ENCODE measurements at places on chromosomes 3 and 15.

- DNase-seq, result no peak
Measured at GRCh38 chr15:49064281-49064653, 18.0 kb upstream of the SECISBP2L start.

GRCh38 chr3:158381262-158381868 is 189.6 kb upstream of the MLF1 start:
- no peak for DNase-seq

GRCh38 chr3:155244216-155244615 is 49.3 kb downstream of the STRIT1 start:
- DNase-seq, result peak; percentile 56

- no peak for DNase-seq
Measured at GRCh38 chr3:68515237-68515636, 417.1 kb downstream of the TAFA4 start.

- DNase-seq, result no peak
Measured at GRCh38 chr3:112374333-112374734, 41.4 kb downstream of the CD200 start.

DNA sequence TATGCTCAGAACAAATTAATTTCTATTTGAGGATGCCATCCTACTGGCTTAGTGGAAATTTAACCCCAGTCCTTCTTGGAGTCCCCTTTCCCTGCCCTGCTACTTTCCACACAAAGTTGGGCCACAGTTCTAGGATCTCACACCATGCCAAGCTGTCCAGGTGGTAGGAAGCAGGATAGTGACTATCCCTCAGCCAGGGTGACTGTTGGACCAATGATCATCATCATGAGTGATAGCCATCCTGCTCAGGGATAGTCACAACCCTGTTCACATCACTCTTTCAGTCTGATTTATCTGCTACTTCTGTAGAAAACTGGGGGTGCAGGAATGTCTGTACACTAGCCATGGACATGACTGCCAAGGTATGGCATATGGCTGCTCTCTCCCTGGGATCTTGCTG is 12.8 kb downstream of the HRG start:
- no peak for DNase-seq

- DNase-seq, result peak; percentile 67
Measured at GRCh38 chr3:72274493-72275330, 489.8 kb upstream of the PROK2 start.

DNA sequence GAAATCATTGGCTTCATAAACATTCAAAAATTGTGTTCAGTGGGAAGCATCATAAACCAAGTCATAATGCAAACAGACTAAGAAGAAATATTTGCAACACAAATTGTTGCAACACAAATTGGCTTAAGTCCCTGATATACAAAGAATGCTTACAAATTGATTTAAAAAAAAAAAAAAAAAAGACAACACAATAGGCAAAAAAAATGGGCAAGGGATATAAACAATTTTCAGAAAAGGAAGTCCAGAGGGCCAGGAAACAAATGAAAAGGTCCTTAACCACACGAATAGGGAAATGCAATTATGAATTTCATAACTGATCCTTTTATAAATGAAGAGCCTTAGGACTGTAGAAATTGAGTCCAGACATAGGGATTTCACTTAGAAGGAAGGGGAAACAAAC is 98.9 kb downstream of the LRRK1 start:
- DNase-seq, result no peak

DNA sequence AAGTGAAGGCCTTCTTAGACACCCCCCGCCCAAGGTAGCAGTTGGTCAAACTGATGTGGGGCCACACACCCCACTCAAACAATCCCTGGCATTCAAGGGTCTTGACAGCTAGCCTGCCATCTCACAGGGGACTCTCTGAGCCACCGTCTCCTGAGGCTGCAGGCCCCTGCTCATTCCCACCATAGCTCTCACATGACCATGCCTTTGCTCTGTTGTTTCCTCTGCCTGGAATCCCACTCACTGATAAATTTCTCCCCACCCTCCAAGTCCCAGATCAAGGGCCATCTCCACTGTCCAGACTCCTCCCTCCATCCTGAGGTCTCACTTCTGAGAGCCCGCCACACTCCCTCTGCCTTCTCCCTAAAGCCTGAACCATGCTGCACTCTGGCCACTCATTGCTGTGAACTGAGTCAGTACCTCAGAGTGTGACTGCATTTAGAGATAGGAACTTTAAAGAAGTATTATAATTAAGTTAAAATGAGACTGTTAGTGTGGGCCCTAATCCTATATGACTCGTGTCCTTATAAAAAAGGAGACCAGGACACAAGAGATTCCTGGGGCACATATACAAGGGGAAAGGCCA is 10.0 kb downstream of the WNT7A start:
- no peak for DNase-seq

DNA sequence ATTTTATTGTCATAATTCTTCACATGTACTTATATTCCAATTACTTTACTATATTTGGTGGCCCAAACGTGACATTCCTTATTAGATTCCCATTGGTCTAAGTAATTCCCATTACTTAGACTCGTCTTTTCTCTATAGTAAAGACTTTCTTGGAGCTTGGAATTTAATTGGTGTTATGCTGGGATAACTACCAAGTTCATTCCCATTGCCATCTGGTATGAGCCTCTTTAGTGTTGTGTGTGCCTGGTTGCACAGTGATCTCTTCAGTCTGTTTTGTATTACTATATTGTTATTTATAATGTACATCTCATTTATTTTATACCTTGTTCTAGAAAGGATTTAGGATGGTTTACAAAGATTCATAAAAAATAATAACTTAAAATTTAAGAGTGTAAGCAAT is 27.8 kb downstream of the TMEM108 start:
- DNase-seq, result no peak

- DNase-seq, result no peak
Measured at GRCh38 chr15:78220713-78221112, 13.7 kb downstream of the ACSBG1 start.

GRCh38 chr3:135023996-135024658 is 229.1 kb downstream of the EPHB1 start:
- DNase-seq, result no peak

- DNase-seq, result no peak
Measured at GRCh38 chr15:39890621-39891020, 29.4 kb downstream of the GPR176 start.

- DNase-seq, result no peak
Measured at GRCh38 chr3:132004571-132004970, 30.2 kb downstream of the CPNE4 start.

- no peak for DNase-seq
Measured at GRCh38 chr15:36313736-36314280, 265.6 kb upstream of the CDIN1 start.

DNA sequence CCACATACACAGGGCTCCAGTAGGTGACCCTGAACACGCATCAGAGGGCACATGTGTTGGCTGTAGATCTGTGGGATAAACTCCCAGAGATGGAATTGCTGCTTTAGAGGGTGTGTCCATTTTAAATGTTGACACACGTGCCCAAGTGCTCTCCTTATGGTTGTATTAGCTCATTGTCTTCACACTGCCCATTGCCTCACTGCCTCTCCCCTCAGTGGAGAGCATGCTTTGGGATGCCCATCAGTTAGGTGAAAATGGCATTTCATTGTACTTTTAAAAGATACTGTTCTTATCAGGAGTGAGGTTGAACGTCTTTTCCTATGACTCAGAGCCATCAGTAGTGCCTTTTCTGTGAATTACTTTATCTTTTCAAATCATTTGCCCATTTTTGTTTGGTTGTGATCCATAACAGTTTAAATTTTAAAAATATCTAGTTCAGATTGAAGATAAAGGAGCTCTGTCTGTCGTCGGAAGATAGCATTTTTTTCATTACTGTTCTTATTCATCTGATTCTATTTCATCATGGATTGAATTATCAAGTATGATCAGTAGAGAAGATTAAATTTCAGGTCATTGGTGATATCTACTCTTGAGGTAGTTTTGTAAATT is 120.7 kb downstream of the CHDH start:
- no peak for DNase-seq

DNA sequence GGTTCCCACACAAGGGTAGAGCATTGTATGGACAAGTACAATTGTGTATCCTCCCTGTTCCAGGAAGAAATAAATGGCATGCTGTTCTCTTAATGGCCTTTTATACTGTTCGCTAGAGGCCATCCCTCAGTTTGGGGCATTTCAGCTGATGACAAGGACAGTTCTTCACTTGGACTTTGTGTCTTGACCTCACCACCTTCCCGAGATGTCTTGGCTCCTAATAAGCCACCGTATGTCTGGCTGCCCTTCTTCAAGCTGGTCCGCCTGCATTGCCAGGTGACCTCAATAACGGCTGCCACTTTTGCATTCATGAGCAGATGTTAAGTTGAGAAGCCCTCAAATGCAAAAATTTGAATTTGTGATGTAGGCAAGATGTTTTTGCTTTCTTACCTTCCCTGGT is 24.1 kb downstream of the ZBTB38 start:
- no peak for DNase-seq

GRCh38 chr3:52361011-52361410 is 44.9 kb downstream of the DNAH1 start:
- DNase-seq, result no peak

DNA sequence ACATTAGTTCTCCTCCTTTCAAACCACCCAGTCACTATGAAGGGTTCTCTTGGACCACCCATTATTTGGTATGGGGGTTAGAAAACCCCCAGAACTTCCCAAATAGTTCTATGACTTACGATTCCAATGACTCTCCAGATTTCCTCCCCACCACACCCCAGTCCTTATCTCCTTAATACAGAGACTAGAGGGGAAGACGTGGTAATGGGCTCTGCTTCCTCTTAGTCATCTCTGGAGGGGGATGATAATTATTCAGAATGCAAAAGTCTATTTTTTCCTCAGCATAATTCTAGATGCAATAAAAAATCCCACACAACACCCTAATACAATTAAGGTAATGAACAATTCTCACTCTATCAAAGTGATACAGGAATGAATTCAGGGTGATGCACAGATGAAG is 48.9 kb upstream of the CFAP161 start:
- DNase-seq, result no peak
